MG63 (cell line): ENCODE measurements at places on chromosomes 2 and 18. TPM values are rescaled to one million over a fixed set of nuclear protein-coding genes. Genes with fewer than 3 reads are reported as not detected.
A peak's percentile ranks its signal among the peaks of the same experiment; 100 is the strongest.

- no peak for DNase-seq
These were observed 249.8 kb downstream of the TXNL1 start for GRCh38 chr18:56388571-56388970.

DNA sequence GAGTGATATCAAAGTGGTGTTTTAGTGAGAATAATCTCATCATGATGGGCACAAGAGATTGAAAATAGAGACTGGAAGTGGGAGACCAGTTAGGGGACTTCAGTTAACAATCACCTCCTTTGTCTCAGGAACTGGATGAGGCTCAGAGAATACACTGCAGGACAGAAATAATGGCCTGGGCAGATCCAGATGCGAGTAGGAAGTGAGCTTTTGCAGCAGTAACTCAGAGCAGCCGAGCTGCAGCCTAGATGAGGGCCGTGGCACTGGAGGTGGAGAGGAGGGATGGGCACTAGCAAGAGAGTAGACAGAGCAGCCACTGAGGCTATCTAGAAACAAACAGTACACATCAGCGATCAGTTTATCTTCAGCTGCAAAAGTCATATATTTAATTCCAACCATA lies 48.6 kb downstream of the CYB5A start:
- no peak for DNase-seq

DNA sequence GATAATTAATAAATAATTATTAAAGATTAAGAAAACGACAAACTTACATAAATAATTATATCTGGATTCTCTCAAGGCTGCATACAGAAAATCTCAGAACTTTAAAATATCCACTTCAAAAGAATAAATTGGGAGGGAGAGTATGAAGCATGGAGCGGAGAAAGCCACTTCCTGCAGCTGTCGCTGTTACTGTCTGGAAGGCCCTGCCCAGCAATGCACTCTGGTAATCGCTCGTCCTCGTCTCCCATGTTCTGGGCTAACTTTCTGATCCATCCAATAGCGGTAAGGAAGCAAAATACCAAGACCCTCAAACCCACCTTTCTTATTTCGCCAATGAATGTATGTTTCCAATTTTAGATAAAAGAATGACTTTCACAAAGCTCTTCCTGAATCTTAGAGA lies 26.7 kb downstream of the CYRIA start:
- no peak for DNase-seq

GRCh38 chr2:128456281-128456680 lies 137.6 kb upstream of the HS6ST1 start:
- no peak for DNase-seq

Gene ZAP70
- 6.6 TPM in 1 of 2 replicates, not detected in the other for total RNA-seq

DNA sequence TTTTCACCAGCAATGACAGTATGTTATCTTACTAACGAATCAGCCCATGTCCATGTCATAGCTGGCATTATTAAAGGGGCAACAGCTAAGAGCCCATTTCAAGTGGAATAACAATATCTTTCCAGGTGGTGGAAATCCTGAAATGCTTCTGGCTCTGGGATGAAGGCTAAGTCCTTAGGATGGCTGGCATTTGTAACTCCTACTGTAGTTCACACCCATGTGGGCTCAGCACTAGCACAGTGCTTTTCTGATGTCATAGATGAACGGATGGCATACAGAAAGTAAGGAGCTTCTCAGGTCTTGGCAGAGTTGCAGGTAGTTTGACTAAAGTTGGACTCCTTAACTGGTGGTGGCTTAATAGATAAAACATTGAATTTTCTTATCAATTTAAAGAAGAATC lies 10.0 kb downstream of the TMEM200C start:
- no peak for DNase-seq

DNA sequence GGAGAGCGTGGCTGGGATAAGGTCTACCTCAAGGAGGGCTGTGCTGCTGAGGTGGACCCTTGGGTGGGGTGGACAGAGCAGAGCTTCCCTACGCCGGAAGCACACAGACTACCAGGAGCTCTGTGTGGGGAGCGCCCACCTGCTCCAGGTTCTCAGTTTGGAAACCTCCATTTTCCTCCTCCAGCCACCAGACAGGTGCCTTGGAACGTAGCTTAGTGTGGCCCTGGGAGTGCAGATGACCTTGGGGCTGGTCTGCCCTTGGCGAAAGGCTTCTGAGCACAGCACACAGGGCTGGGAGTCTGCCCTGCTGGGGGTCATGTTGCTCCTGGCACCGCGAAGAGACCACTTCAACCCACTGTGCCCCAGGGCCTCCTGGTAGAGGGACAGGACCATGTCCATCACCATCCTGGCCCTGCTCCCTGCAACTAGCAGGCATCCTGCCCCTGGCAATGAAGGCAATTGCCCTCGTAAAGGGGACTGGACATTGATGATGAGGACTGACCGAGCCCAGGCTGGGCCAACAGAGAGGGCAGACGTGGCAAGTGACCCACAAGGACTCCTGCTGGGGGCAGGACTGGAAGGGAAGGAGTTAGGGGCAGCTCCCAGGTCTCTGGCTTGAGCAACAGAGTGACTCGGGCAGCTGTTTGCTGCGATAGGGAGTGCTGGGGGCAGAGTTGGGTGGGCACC lies 214.7 kb downstream of the CYP26B1 start:
- no peak for DNase-seq

DNA sequence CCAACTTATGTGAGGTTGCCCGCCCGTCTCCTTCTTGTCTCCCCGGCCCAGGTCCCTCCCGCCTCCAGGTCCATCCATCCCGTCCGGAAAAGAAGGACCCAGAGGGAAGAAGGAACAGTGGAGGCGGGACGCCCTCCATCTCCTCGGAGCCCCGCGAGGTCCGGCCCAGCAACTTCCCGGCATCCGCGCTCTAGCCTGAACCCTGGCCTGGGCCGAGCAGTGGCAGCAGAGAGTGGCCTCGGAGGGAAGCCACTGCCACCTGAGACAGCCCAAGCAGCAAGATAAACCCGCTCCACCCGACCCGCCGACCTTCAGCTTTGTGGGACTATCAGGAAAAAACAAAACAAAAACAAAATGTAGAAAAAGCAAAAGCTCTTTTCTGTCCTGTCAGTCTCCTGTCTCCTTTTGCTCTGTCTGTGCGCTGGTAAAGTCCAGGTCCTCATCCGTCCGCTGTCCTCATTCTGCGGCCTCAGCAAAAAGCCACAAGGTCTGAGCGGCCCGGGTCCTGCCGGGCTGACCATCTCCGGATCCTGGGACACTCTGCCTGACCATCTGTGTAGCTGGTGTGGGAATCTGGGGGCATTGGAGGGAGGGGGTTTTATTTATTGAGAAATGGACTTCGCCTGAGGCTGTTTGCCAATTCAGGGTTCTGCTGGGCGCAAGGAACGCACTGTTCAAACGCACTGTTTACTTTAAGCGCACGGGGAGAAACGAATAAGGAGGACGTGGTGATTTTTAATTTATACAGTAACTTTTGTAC lies 3.1 kb downstream of the DLX1 start:
- no peak for DNase-seq

DNA sequence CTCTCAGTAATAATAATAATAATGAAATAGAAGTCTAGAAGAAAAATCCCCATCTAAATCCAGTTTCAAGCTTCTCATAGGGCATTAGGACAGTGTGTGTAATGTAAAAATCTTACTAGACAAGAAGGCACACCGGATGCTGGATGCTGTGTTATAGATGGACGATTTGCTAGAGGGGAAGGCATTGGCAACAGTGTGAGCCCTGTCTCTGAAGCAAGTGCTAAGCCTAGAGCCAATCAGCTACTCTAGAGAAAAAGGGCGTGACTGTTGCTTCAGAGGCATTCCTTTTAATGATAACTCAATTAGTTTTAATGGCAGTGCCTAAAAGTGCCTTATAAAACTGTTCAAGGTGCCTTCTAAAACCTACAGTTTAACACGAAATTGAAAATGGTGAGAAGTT lies 344.9 kb downstream of the TDRD15 start:
- no peak for DNase-seq

- DNase-seq: no peak
These were observed 76.2 kb downstream of the CHRNA1 start for GRCh38 chr2:174688079-174688478.

Gene KLF7
- total RNA-seq: 6.0 and 7.2 TPM in 2 replicates

GRCh38 chr2:84969511-84970209 lies 1.3 kb upstream of the KCMF1 start:
- no peak for DNase-seq

DNA sequence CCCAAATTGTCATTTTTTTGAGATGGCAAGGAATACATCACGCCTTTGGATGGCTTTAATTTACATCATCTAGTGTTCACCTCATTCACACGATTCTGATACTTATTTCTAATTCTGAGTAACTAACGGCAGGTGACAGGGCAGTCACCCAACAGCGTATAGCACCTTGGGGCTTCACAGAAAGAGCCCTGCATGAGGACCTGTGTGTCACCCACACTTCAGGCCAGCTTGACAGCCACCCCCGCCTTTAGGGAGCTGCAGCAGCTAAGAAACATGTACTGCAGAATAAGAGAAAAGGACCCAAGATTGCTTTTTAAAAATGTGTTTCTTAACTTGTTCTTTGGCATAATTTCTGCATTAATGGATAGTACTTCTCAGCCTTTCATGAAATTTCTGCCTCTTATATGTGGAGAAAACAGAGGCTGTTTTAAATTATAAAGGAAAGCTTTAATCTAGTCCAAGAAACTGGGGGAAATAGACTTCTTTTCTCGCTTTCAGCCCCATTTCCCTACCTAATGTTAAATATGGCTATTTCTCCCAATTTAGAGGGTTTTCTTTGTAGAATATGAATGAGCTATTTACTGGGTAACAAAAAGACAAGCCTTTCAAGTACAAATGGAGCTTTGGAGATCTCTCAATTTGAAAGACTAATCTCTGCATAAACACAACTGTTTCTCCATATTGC lies 245.1 kb downstream of the LDLRAD4 start:
- no peak for DNase-seq

GRCh38 chr2:152622219-152622618 lies 95.0 kb downstream of the PRPF40A start:
- no peak for DNase-seq

GRCh38 chr2:235573331-235574221 lies 79.7 kb downstream of the AGAP1 start:
- DNase-seq: no peak

DNA sequence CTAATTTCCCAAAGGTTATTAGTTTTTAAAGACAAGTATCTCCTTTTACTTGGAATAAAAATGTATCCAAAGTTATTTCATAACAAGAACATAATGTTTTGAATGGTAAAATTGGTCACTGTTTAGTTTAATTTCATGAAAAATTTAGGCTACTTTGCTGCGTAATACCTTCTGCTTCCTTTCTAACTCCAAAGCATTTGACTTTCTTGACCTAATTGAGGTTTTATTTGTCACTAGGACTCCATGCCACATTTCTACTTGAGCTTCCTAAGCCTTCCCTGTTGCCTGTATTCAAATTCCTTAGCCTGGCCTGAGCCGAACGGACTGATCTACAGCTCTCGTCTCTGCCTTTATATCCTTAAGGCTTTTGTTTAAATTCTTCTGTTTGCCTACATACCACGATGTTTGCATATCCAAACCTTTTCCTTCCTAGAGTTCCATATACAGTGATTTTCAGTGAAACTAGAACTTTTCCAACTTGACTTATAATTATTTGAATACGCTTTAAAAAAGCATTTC lies 25.1 kb downstream of the ARMC9 start:
- no peak for DNase-seq

GRCh38 chr2:127106991-127107621 lies at the start of gene BIN1:
Gene BIN1 (minus strand): TSS chr2:127107154. CDS start chr2:127106943, 211 bp downstream.
- DNase-seq: peak; percentile 82

- no peak for DNase-seq
These were observed 48.3 kb downstream of the GLI2 start for GRCh38 chr2:120783969-120784372.

Gene FRZB
- total RNA-seq: not detected in 2 replicates

Gene CHST9
- 1.8 TPM in 1 of 2 replicates, not detected in the other for total RNA-seq
